AML-193 (cell line): ENCODE measurements at places on chromosomes 2 and 18.

GRCh38 chr2:40115894-40116293 lies 336.0 kb downstream of the SLC8A1 start:
- no peak for DNase-seq

GRCh38 chr2:161522796-161523195 lies 101.4 kb upstream of the SLC4A10 start:
- no peak for DNase-seq

- DNase-seq = no peak
These were observed 9.7 kb downstream of the ITM2C start for GRCh38 chr2:230874456-230874855.

GRCh38 chr2:128639120-128639477 lies 320.4 kb upstream of the HS6ST1 start:
- DNase-seq = no peak

DNA sequence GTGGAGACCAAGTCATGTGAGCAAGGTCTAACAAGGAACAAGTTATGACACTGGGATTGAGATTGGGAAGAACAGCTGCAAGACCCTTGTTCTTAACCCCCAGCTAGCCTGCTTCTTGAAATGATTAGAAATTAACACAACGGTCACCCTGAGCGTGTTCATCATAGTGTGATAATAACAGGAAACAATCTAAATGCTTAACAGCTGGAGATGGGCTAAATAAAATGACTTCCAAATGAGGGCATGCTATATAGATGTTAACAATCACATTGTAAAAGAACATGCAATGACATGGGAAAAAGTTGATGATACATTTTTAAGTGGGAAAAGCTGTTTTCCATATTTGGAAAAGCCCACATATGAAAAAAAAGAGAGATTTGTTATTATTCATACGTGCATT lies 47.6 kb downstream of the RPL37A start:
- DNase-seq = no peak

GRCh38 chr2:28824870-28825269 lies 14.2 kb downstream of the SPDYA start:
- DNase-seq = no peak

- DNase-seq = no peak
These were observed 55.7 kb downstream of the RAB27B start for GRCh38 chr18:54883816-54884604.
